Smooth muscle cell of the coronary artery (primary cell): ENCODE measurements at places on chromosomes 5 and 9. TPM values are rescaled to one million over a fixed set of nuclear protein-coding genes. Genes with fewer than 3 reads are reported as not detected.

ADGRV1 gene
- 0.08 and 0.59 TPM in 2 replicates for total RNA-seq

LVRN gene
- 0.30 and 1.5 TPM in 2 replicates for total RNA-seq

RMI1 gene
- total RNA-seq: 3.0 and 3.9 TPM in 2 replicates

PTTG1 gene
- 8.3 and 139 TPM in 2 replicates for total RNA-seq

PROB1 gene
- 0.35 and 0.38 TPM in 2 replicates for total RNA-seq

CFAP77 gene
- not detected in 2 replicates for total RNA-seq

KCNMB1 gene
- 0.08 TPM in 1 of 2 replicates, not detected in the other for total RNA-seq

FOXD4L4 gene
- under 0.01 and 0.08 TPM in 2 replicates for total RNA-seq

PCDHGA4 gene
- total RNA-seq: 3.2 and 4.4 TPM in 2 replicates

SIT1 gene
- total RNA-seq: 0.12 and 0.15 TPM in 2 replicates

SH3GL2 gene
- not detected in 2 replicates for total RNA-seq

PAEP gene
- not detected in 2 replicates for total RNA-seq

HAVCR1 gene
- not detected in 2 replicates for total RNA-seq

DDX46 gene
- total RNA-seq: 16.5 and 16.8 TPM in 2 replicates

OR13C4 gene
- total RNA-seq: not detected in 2 replicates

ORM2 gene
- not detected in 2 replicates for total RNA-seq

GARIN3 gene
- total RNA-seq: not detected in 2 replicates

GRXCR2 gene
- not detected in 2 replicates for total RNA-seq

NCBP1 gene
- total RNA-seq: 29.5 and 32.9 TPM in 2 replicates

GFI1B gene
- total RNA-seq: 0.60 TPM in 1 of 2 replicates, not detected in the other
